ENCODE measurements at places on chromosomes 6 and 20. TPM values are rescaled to one million over a fixed set of nuclear protein-coding genes. Genes with fewer than 3 reads are reported as not detected.

Gene SLC22A16
- 0.42 TPM for total RNA-seq

Gene TCP1
- total RNA-seq: 184 TPM

Gene PLA2G7
- total RNA-seq: 0.58 TPM

Gene GTF3C6
- 69.5 TPM for total RNA-seq

Gene LPA
- total RNA-seq: 0.20 TPM

Gene BEND6
- total RNA-seq: 0.51 TPM

Gene SOBP
- total RNA-seq: 20.3 TPM

Gene CFB
- 4.6 TPM for total RNA-seq

Gene STX11
- 10.2 TPM for total RNA-seq

Gene TTBK1
- total RNA-seq: 0.25 TPM

Gene PGC
- total RNA-seq: not detected

Gene TNFRSF21
- 4.8 TPM for total RNA-seq

Gene SRSF12
- total RNA-seq: not detected

Gene UNC93A
- total RNA-seq: not detected

DNA sequence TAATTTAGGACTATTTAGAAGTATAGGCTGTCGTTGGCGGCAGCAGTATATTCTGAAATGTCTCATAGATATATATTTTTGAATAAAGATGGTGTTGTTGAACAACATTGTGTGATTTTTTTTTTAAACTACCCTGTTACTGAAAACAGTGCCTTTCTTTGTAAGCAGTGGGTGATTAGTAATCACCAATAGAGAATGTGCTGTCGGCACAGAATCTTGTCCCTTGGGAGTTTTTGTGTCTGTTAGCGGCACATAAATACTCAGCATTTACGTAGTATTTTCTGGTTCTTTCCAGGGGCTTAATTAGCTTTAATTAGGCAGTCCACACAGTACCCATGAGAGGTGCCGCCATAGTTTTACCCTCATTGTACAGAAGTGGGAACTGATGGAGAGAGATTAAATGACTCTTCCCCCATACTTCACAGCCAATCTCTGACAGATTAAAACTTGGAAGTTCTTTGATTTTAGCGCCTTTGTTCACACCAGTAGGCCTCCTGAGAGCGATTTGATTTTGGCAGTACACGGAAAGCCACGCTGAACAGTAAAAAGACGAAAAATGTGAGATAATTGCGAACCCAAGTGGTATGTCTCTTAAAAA lies 58.8 kb downstream of the RPRD1B start:
- H3K27ac ChIP-seq: peak overlapping the region; percentile 73
- DNase-seq: no peak
- peaks cover 49% of the 10 kb centered on the region for H3K4me1 ChIP-seq
- H3K27me3 ChIP-seq: no peaks in the 10 kb centered on the region
- H3K4me3 ChIP-seq: no peak overlapping the region
- peaks cover 36% of the 10 kb centered on the region for H3K36me3 ChIP-seq

- no peak overlapping the region for H3K4me3 ChIP-seq
- H3K4me1 ChIP-seq: no peaks in the 10 kb centered on the region
- no peak overlapping the region for H3K27ac ChIP-seq
- no peak for DNase-seq
These were observed 239.6 kb downstream of the ERMARD start for GRCh38 chr6:169991031-169991390.

- H3K4me3 ChIP-seq: no peak overlapping the region
- H3K27ac ChIP-seq: no peak overlapping the region
- no peaks in the 10 kb centered on the region for H3K27me3 ChIP-seq
- no peaks in the 10 kb centered on the region for H3K36me3 ChIP-seq
- DNase-seq: no peak
These were observed 47.1 kb downstream of the SMAP1 start for GRCh38 chr6:70714716-70715257.

GRCh38 chr6:156886409-156886808 lies 109.2 kb downstream of the ARID1B start:
- peaks cover 93% of the 10 kb centered on the region for H3K4me1 ChIP-seq
- no peaks in the 10 kb centered on the region for H3K27me3 ChIP-seq
- peak; percentile 54 for DNase-seq

GRCh38 chr6:33416386-33417127 lies 1.4 kb downstream of the CUTA start:
- no peak for DNase-seq
- peak overlapping the region; percentile 97 for H3K27ac ChIP-seq
- peaks cover 46% of the 10 kb centered on the region for H3K36me3 ChIP-seq
- H3K4me3 ChIP-seq: peak overlapping the region; percentile 64
- no peaks in the 10 kb centered on the region for H3K27me3 ChIP-seq
- peaks cover 6% of the 10 kb centered on the region for H3K4me1 ChIP-seq

- no peak overlapping the region for H3K27ac ChIP-seq
- H3K27me3 ChIP-seq: no peaks in the 10 kb centered on the region
- no peak for DNase-seq
- H3K4me1 ChIP-seq: no peaks in the 10 kb centered on the region
- H3K4me3 ChIP-seq: no peak overlapping the region
These were observed 139.4 kb downstream of the ID4 start for GRCh38 chr6:19976411-19977129.

GRCh38 chr6:150418827-150419594 lies 50.2 kb downstream of the IYD start:
- H3K36me3 ChIP-seq: no peaks in the 10 kb centered on the region
- peak overlapping the region; percentile 81 for H3K27ac ChIP-seq
- H3K4me3 ChIP-seq: peak overlapping the region; percentile 41
- peak; percentile 79 for DNase-seq
- no peaks in the 10 kb centered on the region for H3K4me1 ChIP-seq

GRCh38 chr6:24798740-24799540 lies at the start of gene ARMH2:
TSS of gene ARMH2 (minus strand) at chr6:24798917. CDS start at chr6:24798857, 60 bp downstream.
- DNase-seq: no peak
- no peaks in the 10 kb centered on the region for H3K27me3 ChIP-seq
- no peaks in the 10 kb centered on the region for H3K36me3 ChIP-seq
- H3K4me3 ChIP-seq: no peak within 1 kb of the TSS
- H3K27ac ChIP-seq: no peak within 1 kb of the TSS
- H3K4me1 ChIP-seq: no peaks in the 10 kb centered on the region

- no peak for DNase-seq
- no peaks in the 10 kb centered on the region for H3K36me3 ChIP-seq
- H3K27ac ChIP-seq: peak overlapping the region; percentile 34
These were observed 49.2 kb upstream of the SASH1 start for GRCh38 chr6:148293181-148293995.

- H3K27me3 ChIP-seq: no peaks in the 10 kb centered on the region
- no peak for DNase-seq
- H3K4me3 ChIP-seq: no peak overlapping the region
- H3K36me3 ChIP-seq: no peaks in the 10 kb centered on the region
- peaks cover 23% of the 10 kb centered on the region for H3K4me1 ChIP-seq
These were observed 30.2 kb downstream of the RANBP9 start for GRCh38 chr6:13681305-13682061.

GRCh38 chr6:87151781-87152525 lies 3.4 kb upstream of the ZNF292 start:
- H3K4me1 ChIP-seq: peaks cover 8% of the 10 kb centered on the region
- DNase-seq: peak; percentile 65
- no peaks in the 10 kb centered on the region for H3K27me3 ChIP-seq
- no peaks in the 10 kb centered on the region for H3K36me3 ChIP-seq
- peak overlapping the region; percentile 96 for H3K27ac ChIP-seq

GRCh38 chr6:113654396-113654795 lies 202.7 kb upstream of the MARCKS start:
- H3K27me3 ChIP-seq: no peaks in the 10 kb centered on the region
- DNase-seq: peak; percentile 46
- H3K27ac ChIP-seq: no peak overlapping the region
- no peak overlapping the region for H3K4me3 ChIP-seq

DNA sequence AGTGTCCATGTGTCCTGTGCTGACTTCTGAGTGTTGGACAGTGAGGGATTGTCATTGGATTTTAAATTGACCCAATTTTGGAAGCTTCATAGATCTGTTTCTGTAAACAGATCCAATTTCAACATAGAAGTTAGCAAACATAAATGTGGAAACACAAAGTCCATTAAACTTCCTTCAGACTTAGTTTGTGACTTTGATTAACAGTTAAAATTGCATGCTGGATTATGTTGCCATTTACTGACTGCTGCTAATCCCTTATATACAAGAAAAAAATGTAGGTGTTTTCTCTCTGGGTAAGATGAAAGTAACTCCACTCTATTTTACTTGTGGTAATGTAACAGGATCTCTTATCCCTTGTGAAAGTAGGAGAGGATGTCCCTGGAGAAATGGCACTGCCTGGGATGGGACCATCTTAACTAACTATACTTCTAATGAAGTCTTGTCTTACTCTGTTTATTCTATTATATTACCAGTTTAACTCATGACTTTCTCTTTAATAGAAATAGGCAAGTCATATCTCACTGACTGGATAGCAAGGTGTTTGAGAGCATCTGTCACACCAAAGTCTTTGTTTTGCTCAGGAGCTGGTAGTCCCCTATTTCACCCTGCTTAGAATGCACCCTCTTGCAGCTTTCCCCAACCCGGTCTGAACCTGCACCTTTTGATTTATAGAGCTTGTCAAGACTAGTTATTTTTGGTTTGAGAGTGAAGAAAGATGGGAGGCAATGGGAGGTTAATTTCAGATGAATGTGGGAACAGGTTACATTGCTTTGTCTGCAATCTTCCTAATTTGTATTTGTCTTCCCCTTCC lies 7.2 kb downstream of the TPX2 start:
- no peaks in the 10 kb centered on the region for H3K4me1 ChIP-seq
- no peak for DNase-seq
- H3K36me3 ChIP-seq: no peaks in the 10 kb centered on the region
- no peak overlapping the region for H3K4me3 ChIP-seq

DNA sequence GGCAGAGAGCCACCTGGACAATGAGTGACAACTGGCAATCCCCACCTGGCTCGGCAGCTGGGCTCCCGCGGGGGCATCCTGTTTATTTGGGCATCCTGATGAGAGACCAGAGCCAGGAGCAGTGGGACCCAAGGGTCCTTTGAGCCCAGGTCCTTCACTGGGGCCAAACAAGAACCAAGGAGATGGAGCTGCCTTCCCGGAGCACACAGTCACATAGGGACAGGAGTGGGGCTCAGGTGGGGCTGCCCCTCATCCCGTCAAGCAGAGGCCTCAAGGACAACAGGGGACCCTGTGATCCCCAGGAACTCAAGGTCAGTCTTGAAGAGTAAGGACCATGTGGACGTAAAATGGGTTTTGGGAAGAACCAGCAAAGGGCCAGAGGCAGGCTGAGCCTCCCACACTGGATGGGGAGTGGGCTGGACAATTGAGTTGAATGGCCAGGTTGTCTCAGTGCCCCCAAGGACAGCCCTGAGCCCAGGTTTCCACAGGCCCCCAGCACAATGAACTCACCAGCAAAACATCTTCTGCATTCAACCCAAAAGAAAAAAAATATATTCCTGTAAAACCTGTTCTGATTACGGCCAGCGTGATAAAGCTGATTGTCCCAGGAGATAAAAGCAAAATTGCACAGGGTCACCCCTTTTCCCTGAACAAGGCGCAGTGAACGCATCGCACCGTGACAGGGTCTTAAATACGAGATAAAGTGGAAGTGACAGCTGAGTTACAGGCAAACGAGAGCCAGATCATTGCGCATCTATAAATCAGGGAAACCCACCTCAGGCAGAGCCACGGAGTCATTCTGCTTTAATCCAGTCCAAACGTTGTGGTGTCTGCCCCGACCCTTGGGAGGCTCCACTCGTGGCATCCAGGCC lies 86.2 kb downstream of the ANKRD60 start:
- H3K36me3 ChIP-seq: no peaks in the 10 kb centered on the region
- DNase-seq: no peak
- no peaks in the 10 kb centered on the region for H3K4me1 ChIP-seq
- no peaks in the 10 kb centered on the region for H3K27me3 ChIP-seq
- no peak overlapping the region for H3K27ac ChIP-seq
- no peak overlapping the region for H3K4me3 ChIP-seq

- no peaks in the 10 kb centered on the region for H3K27me3 ChIP-seq
- H3K27ac ChIP-seq: no peak overlapping the region
- DNase-seq: no peak
- no peaks in the 10 kb centered on the region for H3K36me3 ChIP-seq
- no peak overlapping the region for H3K4me3 ChIP-seq
These were observed 7.3 kb upstream of the ENTPD6 start for GRCh38 chr20:25188218-25188617.

GRCh38 chr6:129536271-129536670 lies 173.7 kb downstream of the ARHGAP18 start:
- no peak for DNase-seq
- H3K27ac ChIP-seq: no peak overlapping the region
- peaks cover 12% of the 10 kb centered on the region for H3K36me3 ChIP-seq
- no peak overlapping the region for H3K4me3 ChIP-seq

GRCh38 chr6:36533321-36533720 lies 14.0 kb downstream of the STK38 start:
- no peak overlapping the region for H3K27ac ChIP-seq
- peaks cover 6% of the 10 kb centered on the region for H3K4me1 ChIP-seq
- no peak for DNase-seq
- H3K4me3 ChIP-seq: no peak overlapping the region
- no peaks in the 10 kb centered on the region for H3K27me3 ChIP-seq
- H3K36me3 ChIP-seq: peaks cover 10% of the 10 kb centered on the region

GRCh38 chr6:41025966-41026530 lies 13.0 kb downstream of the UNC5CL start:
- peaks cover 4% of the 10 kb centered on the region for H3K4me1 ChIP-seq
- H3K4me3 ChIP-seq: no peak overlapping the region
- DNase-seq: no peak
- no peaks in the 10 kb centered on the region for H3K27me3 ChIP-seq
- H3K27ac ChIP-seq: no peak overlapping the region
- H3K36me3 ChIP-seq: no peaks in the 10 kb centered on the region

- H3K36me3 ChIP-seq: no peaks in the 10 kb centered on the region
- no peak overlapping the region for H3K4me3 ChIP-seq
- H3K27me3 ChIP-seq: no peaks in the 10 kb centered on the region
- no peaks in the 10 kb centered on the region for H3K4me1 ChIP-seq
- no peak for DNase-seq
These were observed 42.4 kb upstream of the EYA4 start for GRCh38 chr6:133198725-133199124.

DNA sequence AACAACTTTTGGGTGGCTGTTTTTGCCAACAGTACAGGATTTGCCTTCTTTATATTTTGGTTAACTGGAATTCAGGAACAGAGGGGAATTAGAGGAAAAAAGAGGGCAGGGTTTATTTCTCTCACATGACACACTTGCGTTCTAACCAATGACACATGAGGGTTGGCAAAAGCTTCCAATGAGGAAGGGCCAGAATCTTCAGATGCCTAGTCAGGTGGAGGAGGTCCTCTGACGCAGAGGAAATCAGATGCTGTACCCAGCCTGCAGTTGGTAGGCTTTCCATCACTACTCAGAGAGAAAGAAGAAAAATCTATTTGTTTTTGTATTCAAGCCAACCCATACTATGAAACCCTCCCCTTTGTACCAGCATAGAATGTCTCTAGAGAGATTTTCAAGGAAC lies 20.8 kb downstream of the TM9SF4 start:
- no peaks in the 10 kb centered on the region for H3K4me1 ChIP-seq
- H3K36me3 ChIP-seq: peaks cover 35% of the 10 kb centered on the region
- no peaks in the 10 kb centered on the region for H3K27me3 ChIP-seq

- DNase-seq: no peak
- no peak overlapping the region for H3K27ac ChIP-seq
- H3K4me3 ChIP-seq: no peak overlapping the region
- no peaks in the 10 kb centered on the region for H3K27me3 ChIP-seq
- peaks cover 60% of the 10 kb centered on the region for H3K36me3 ChIP-seq
- H3K4me1 ChIP-seq: no peaks in the 10 kb centered on the region
These were observed 77.5 kb upstream of the LTV1 start for GRCh38 chr6:143765422-143766184.

- H3K27ac ChIP-seq: no peak overlapping the region
- H3K27me3 ChIP-seq: no peaks in the 10 kb centered on the region
- no peaks in the 10 kb centered on the region for H3K4me1 ChIP-seq
- no peak overlapping the region for H3K4me3 ChIP-seq
- no peak for DNase-seq
These were observed 213.0 kb upstream of the FAM83B start for GRCh38 chr6:54633601-54634000.

GRCh38 chr6:90088009-90088408 lies 193.7 kb downstream of the GJA10 start:
- peaks cover 11% of the 10 kb centered on the region for H3K4me1 ChIP-seq
- no peaks in the 10 kb centered on the region for H3K36me3 ChIP-seq
- H3K27ac ChIP-seq: no peak overlapping the region
- DNase-seq: no peak
- no peak overlapping the region for H3K4me3 ChIP-seq
